ENCODE measurements at places on chromosomes 13 and 19.

DNA sequence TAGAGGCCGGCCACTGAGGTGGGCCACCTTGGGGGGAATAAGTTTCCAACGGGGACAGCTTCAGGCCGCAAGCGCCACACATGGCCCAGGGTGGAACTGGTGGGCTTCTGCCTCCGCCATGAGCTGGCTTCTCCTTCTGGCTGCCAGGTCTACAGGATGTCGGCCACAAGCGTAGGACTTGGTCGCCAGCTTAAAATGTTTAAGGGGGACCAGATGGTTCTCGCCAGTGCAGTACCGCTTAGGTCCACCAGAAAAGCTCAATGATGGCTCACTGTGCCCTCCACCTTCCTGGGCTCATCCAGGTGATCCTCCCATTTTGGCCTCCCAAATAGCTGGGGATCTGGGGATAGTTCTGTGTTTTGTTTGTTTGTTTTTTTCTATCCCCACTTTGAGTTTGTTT is 38.7 kb upstream of the ZNF254 start:
- DNase-seq, result no peak

- DNase-seq, result no peak
Observed at GRCh38 chr13:46010148-46010547, 42.4 kb downstream of the ZC3H13 start.

GRCh38 chr13:80329250-80329649 is 11.7 kb downstream of the SPRY2 start:
- no peak for DNase-seq

DNA sequence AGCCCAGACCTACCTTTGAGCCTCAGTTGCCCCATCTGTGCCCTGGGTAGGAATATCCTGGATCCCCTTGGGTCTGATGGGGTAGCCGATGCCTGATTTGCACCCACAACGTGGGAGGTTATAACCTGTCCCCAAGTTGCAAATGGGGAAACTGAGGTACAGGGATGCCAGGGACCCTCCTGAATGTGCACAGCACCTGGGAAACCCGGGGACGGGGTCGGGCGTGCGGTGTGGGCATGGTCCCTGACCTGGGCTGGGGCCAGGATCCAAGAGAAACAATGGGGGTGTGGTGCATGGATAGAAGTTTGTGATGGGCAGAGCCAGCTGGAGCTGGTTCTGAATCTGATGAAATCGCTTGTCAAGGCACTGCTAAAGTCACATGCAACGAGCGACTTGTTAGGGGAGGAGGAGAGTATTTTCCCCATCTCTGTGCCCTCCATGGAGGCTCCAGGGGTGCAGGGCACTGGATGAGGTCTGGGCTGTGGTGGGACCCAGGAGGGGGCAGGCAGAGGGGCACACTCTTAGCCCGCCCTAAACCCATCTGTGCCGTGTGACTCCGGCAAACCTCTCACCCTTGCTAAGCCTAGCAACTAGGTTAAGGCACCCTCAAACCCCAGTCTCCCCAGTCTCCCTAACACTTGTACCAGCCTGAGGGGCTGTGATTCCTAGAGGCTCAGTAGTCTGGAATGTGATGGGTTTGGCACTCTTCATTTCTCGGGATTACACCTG is 749 bp downstream of the GDF15 start:
- no peak for DNase-seq

DNA sequence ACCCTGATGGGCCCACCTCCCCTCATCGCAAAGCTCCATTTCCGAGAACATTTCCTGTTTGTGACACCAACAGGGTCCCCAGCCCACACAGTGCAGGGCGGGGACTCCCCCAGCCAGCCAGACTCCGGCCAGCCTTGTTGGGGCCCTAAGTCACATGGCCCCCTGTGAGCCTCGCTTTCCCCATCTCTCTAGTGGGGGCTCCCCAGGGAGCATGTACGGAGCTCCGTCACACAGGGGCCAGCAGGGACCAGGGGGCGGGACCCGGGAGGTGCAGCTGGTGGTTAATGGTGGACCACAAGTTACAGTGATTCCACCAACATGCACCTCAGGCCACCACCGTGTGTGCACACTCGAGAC is 1.7 kb downstream of the TBXA2R start:
- DNase-seq, result no peak

GRCh38 chr19:14561847-14562351 is 10.0 kb downstream of the NDUFB7 start:
- DNase-seq, result no peak

- no peak for DNase-seq
Observed at GRCh38 chr13:34990399-34991214, 48.5 kb downstream of the NBEA start.

DNA sequence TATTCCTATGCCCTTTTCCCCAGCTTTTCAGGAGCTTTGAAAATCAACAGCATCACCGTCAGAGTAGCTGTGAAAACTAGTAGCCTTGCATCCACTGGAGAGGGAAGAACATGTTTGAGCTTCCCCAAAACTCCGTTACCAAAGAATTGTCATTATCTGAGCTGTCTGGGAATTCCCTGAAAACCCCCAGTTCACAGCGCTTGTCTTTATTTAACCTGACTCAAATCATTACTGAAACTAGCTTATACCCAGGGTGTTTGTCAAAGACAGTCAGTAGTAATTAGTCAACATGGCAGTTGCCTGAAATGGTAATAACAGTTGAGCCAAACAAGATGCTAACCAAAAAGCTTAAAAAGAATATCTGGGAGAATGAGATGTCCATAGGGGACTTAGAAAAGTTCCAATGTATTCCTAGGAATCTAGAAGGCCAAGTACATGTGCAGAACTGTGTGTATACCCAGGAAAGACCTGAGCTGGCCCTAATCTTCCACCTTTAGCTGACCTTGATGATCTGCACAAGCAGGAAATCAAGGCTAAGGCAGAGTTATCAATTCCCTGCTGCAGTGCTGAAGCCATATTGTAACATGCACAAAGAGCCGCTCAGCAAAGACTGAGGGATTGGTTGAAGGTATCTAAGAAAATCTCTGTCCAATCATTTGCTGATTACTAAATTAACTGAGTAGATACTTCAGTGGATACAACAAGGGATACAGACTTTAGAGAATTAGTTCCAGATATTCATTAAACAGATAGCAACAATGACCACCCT is 130.8 kb downstream of the KL start:
- no peak for DNase-seq

DNA sequence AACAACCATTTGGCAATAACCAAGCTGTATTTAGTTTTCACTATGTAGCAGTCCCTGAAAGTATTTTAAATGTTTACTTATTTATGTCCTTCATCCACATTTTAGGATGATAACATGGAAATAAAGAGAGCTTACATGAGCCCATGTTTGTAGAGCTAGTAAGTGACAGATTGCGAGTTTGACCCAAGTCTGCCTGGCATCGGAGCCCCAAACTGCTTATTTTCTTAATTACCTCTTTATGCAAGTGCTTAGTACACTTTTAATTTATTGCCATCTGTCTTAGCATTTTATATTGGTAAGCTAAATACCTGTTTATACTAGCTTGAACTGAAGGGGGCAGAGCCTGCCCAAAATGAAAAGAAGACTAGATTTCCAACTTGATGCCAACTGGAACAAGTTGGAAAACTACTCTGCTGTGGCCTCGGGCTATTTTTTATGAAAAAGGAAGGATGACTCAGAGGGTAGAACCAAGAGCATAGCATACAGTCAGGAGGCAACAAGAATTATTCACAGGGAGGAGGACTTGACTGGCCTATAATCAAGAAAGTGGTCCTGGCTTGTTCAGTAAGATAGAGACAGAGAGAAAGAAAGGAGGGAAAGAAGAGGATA is 150.2 kb downstream of the NDFIP2 start:
- DNase-seq, result peak; percentile 51

GRCh38 chr19:16470911-16471811 is 609 bp downstream of the EPS15L1 start:
- no peak for DNase-seq

- DNase-seq, result no peak
Observed at GRCh38 chr19:4980067-4980466, 11.2 kb downstream of the KDM4B start.

DNA sequence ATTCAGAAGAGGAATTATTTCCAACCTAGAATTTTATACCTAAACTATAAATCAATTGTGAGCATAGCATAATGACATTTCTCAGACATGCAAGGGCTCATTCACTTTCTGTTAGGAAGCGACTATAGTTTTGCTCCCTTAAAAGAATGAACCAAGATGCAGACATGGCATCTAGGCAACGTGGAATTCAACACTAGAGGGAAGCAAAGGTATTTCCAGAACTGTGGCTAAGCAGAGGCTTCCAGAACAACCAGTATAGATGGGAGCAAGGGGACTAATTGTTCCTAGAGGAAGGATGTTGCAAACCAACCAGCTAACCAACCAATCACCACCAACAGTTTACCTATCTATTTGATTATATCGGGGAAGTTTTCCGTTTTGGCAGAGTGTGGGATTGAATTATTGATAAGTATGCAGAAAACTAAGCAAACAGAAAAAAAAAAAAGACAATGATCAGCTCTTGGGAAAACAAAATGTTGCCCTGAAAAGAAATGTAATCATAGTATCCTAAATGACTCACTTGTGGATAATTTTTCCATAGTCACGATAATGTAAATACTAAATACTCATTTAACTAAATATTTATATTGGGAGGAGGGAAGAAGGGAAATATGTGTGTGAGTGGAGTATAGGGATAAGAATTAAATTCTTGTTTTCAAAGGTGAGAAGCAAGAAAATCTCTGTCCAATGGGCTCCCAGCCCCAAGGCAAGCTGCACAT is 21.1 kb downstream of the ARL11 start:
- DNase-seq, result no peak

- DNase-seq, result no peak
Observed at GRCh38 chr19:42926781-42927180, 9.1 kb upstream of the PSG6 start.

GRCh38 chr13:106527826-106528225 is 7.6 kb downstream of the EFNB2 start:
- no peak for DNase-seq

GRCh38 chr19:6887316-6887715 is at the start of gene ADGRE1:
ADGRE1 (plus strand) TSS chr19:6887579; CDS start chr19:6887609, 30 bp downstream.
- no peak for DNase-seq

GRCh38 chr13:40102360-40102727 is 446.9 kb downstream of the COG6 start:
- no peak for DNase-seq

DNA sequence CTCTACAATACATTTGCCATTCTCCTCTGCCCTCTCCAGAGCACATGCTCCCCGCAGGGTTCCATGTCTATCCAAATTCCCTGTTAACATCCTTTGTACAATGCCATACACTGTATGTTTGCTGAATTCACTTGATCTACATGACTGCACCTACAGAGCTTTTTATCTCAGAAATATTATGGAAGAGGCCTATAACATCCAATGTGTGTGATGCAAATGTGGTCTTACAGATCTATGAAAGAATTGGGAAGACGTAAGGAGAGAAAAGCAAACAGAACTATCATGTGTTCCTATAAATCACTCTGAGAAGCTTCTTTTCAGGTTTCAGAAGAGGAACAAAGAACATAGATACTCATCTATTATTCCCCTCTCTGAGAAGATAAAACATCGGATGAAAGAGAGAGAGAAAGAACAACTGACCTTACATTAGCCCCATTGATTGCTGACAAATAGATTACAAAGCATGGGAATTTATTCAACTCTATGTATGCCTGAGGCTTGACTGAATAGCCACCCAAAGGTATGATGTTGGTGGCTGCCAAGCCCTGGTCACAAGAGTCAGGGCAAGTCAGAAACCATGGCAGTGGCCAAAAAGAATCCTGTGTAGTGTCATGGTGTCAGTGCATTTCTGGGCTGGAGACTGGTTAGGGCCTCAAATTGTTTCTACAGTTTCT is 425.2 kb downstream of the FOXO1 start:
- DNase-seq, result no peak

DNA sequence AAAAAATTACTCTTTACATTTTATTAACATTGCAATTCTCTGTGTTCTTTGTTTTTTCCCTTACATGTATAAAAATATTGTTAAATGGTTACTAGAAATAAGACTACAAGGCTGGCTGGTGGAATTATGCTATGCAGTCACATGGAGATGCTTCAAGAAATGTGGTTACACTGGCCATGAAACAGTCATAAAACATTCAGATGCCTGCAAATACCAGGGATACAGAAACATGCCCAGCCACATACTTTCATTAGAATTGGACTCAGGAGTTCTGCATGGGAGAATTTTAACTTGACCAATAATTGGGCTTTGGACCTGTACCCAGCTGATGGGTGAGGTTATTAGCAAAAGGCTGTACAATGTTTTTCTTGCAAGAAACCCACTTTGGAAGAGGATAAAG is 1407.7 kb upstream of the SLC10A2 start:
- DNase-seq, result no peak

DNA sequence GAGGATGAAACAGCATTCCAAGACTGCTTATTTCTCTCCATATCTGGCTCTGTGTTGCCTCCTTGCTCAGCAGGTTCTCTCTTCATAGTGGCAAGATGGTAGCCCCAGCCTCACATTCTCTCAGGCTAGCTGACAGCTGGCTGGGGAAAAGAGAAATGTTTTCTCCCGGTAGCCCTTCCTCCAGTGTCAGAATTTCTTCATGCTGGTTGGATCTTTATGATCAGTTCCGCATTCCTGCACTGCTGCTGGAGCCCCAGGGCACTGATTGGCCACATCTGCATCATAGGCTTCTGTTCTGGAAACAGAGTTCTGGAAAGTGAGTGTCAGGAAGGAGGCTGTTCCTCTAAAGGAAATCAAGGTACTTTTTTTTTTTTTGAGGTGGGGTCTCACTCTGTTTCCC is 24.6 kb downstream of the POP4 start:
- DNase-seq, result no peak

- DNase-seq, result no peak
Observed at GRCh38 chr19:18611327-18612050, 1.2 kb upstream of the TMEM59L start.

GRCh38 chr13:29846475-29847256 is 3.8 kb downstream of the UBL3 start:
- no peak for DNase-seq

DNA sequence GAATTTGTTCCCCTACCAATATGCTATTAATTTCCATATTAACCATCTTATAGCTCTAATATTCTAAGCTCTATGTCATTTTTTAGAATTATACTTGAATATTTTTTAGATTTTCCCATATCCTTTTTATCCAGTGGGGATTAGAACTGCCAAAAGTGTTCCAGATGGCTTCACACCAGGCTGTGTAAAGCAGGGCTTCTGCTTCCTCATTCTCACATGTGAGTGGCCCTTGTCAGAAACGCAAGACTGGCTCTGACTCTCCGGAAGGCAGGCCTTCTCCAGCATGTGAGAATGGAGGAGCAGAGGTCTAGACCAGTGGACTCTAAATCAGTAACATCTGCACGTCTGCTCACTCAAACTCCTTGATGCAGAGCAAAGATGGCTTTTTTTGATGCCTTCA is 650.1 kb downstream of the FGF9 start:
- DNase-seq, result no peak

DNA sequence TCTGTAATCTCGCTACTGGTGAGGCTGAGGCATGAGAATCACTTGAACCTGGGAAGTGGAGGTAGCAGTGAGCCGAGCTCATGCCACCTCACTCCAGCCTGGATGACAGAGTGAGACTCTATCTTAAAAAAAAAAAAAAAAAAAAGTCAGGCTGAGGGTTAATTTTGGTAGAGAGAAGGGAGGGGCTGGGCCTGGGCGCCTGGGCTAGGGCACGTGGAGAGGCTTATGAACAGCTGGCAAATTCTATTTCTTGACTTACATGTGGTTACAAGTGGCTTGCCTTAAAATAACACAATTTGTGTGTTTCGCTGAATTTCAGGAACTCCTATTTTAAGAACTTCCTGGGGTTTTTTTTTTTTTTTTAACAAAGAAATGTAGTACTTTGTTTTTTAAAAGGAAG is 47.6 kb upstream of the MAP3K10 start:
- DNase-seq, result no peak

- DNase-seq, result no peak
Observed at GRCh38 chr13:31067416-31068118, 94.1 kb downstream of the HSPH1 start.
